Testis (tissue), 5 donors: ENCODE measurements at places on chromosomes 16 and 17.
A peak's percentile ranks its signal among the peaks of the same experiment; 100 is the strongest.

- DNase-seq, result peak; percentile 96
Observed at GRCh38 chr17:48054238-48055185, 6.4 kb downstream of the NFE2L1 start.

- no peak for DNase-seq
Observed at GRCh38 chr16:77322757-77323156, 112.1 kb downstream of the ADAMTS18 start.

- peak; percentile 71 for DNase-seq
Observed at GRCh38 chr16:8892101-8892575, 10.0 kb downstream of the LITAFD start.

GRCh38 chr16:67514382-67514828, 14.2 kb upstream of the RIPOR1 start:
- peak; percentile 94 for DNase-seq

- no peak for DNase-seq
Observed at GRCh38 chr16:72809446-72809845, 238.5 kb downstream of the ZFHX3 start.

DNA sequence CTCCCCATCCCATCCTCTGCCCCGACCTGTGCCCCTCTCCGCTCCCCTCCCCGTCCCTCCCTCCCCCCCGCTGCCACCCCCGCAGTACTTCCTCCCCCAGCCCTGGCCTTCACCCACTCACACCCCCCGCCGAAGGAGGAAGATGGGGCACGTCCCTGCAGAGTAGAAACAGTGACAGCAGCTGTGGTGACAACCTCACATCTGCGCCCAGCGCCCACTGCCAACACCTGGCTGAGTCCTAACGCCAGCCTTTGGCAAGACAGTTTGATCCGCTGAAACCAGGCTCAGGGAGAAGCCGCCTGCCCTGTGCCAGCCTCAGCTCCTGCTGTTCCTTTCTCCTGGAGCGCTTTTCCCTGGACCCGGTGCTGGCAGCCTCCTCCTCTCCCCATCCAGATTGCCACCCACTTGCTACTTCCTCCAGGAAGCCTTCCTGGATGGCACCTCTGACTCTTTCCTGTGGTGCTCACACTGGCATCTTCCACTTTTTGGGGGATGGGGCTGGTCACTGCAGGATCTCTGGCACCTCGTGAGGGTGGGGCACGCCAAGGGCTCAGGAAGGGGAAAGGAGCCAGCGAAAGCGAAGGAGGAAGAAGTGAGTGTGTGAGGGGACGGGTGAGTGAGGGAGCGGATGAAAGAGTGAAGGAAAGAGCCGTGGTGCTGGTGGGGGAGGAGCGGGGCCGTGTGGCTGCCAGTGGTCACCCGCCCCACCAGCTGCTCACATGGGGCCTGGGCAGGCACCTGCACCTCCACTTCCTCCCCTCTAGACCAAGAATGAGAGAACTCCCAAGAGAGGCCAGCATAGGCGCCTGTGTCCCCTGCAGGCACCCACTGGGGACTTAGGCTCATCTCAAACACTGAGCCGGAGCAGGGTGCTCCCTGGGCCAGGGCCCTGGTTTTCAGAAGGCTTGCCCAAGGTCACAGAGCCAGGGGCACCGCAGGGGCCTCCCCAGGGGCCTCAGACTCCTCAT, 27.0 kb downstream of the ZFPM1 start:
- DNase-seq, result peak; percentile 58

DNA sequence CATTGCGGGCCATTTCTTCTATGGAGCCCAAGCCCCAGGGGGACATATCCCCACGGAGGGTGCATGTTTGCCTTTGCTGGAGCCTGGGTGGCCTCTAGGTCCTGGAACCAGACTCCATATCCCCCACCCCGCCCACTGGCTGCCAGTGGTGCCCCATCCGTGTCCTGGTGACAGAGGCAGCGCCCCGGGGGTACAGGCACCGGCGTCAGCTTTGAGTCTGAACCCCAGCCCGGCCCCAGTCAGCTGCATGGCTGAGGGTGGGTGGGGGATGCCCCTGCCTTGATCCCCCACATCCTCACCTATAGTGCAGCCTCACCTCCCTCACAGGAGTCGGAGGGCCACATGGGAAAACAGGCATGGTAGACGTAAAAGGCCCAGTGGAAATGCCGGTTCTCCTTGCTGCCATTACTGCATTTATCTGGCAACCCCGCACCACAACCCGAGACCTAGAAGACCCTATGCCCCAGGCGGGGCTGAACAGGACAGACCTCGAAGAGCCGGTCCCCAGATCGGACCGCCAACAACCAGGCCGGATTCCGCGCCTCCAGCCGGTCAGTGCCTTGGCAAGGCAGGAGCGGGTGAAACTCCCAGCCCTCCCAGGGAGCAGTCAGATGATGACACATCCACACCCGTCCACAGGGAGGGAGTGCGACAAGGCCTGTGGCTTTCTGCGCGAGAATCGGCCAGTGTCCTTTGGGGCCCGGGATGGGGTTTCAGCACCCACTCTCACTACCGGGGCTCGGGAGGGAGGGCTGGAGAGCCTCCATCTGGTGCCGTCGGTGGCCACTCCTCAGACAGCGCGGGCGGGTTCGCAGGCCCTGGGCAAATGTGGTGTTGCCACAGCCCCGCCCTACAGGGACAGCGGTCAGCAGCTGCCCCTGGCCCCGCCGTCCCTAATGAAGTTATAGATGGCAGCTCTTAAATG, 11.9 kb upstream of the SSTR5 start:
- DNase-seq, result no peak

DNA sequence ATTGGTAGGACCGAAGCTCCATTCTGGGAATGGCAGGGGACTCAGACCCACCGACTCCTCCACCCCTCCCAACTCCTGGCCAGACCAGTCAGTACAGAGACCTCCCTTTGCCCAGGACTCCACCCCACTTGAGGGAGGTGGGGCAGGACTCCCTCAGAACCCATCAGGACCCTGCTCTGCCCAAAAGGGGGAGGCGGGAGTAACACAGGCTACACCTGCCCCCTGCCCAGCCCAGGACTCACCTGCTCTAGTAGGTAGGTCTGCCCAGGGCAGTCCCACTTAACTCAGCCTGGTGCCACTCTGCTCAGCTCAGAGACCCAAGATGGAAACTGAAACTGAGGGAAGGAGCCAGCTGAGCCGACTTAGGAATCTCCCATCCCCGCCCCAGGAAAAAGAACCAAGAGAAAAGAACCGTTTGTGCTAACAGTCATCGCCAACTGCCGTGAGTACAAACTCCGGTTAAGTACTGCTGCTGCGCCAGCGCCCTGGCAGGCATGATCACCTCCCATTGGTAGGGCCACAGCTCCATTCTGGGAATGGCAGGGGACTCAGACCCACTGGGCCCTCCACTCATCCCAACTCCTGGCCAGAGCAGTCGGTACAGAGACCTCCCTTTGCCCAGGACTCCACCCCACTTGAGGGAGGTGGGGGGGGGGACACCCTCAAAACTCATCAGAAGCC, 503 bp downstream of the DHX58 start:
- DNase-seq, result peak; percentile 46

DNA sequence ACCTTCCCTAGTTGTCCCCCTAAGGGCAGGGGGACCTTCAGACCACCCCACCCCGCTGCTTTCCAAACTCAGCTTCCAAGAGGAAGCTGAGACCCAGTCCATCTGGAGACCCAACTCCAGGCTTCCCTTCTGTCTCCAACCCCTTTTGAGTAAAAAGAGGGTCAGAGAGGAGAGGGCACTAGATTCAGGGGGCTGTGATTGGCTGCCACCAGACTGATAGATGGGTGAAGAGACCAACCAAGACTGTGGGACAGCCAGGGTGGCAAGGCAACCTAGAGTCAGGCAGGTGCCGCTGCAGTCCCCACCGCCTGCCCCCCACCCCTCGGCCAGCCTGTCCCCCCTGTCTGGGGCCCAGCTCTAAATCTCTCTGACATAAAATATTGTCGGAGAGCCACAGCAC, 92.5 kb downstream of the SDK2 start:
- no peak for DNase-seq

GRCh38 chr16:1745181-1745899, 26.0 kb downstream of the NME3 start:
- no peak for DNase-seq

DNA sequence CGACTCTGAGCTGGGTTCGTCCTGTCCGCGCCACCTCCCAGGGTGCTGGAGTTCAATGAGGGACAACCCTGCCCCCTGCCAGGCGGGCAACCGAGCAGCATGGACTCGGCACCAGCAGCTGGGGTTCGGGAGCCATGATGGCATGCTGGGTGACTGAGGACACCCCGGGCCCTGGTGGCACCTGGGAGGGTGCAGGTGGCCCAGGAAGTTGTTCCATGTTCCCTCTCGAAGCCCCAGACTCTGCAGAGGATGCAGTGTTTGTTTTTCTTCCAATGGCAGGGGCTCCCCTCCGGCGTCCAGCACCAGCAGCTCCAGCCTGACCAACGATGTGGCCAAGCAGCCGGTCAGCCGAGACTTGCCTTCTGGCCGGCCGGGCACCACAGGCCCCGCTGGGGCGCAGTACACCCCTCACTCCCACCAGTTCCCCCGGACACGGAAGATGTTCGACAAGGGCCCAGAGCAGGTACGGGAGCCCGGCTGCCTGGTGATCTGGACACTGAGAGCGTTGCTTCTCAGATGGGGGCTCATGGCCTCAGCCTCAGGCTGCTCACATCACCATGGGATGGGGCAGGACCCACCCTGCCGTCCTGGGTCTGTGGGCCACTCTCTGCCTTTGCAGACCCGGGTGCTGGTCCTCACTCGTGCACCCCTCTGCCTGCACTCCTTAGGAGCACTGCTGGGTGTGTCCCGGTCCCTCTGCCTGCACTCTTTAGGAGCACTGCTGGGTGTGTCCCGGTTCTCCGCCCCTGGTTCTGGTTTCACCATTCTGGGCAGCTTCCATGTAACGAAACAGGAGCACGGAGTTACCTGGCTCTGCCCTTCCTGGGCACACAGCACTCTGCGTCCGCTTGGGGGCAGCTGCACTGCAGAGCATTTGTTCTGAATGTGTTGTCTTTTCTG, 68.2 kb upstream of the CHMP6 start:
- no peak for DNase-seq

DNA sequence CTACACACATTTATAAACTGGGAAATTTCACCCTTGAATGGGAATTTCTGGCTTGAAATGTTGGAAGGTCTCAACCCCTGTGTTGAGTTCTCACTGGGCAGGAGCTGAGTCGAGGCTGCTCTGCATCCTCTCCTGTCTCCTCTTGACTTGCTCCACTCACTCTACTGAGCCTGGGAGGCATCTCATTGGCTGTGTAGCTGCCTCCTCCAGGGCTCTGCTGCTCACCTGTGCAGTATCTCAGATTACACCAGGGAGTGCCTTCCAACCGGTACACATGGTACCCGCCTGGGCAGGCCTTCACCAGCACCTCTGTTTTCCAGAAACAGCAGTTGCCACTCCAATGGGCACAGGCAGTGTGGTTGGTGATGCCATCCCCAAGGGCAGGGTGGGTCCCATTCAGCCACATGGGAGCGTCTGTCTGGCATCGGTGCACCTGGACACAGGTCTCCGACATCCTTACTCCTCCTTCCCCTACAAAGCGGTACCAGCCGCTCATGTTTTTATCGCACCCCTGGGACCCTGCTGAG, 3.7 kb downstream of the GP2 start:
- no peak for DNase-seq

DNA sequence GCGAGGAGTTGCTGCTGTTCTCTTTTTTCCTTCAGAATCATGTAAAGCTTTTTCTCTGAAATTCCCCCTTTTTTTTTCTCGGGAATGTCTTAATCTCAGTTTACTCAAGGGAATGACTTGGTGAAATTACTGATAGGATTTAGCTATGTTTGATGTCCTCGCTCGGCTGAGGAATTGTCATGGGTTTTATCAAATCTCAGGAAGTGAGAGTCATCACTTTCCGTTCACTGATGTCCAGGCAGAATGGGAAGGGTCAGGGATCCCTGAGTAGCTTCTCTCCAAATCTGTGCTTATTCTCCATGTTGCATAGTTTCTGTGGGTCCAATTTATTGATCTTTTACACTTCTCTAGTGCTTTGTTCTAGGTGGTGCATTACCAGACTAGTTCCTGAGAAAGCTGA, 6.3 kb downstream of the IGSF6 start:
- no peak for DNase-seq

- DNase-seq, result no peak
Observed at GRCh38 chr17:48234922-48235321, 127.4 kb downstream of the SNX11 start.

GRCh38 chr16:57730771-57731730, 4.5 kb upstream of the KATNB1 start:
- no peak for DNase-seq

GRCh38 chr17:9628509-9628908, 16.8 kb upstream of the USP43 start:
- no peak for DNase-seq

GRCh38 chr16:67543582-67543981, 15.0 kb downstream of the RIPOR1 start:
- DNase-seq, result no peak

DNA sequence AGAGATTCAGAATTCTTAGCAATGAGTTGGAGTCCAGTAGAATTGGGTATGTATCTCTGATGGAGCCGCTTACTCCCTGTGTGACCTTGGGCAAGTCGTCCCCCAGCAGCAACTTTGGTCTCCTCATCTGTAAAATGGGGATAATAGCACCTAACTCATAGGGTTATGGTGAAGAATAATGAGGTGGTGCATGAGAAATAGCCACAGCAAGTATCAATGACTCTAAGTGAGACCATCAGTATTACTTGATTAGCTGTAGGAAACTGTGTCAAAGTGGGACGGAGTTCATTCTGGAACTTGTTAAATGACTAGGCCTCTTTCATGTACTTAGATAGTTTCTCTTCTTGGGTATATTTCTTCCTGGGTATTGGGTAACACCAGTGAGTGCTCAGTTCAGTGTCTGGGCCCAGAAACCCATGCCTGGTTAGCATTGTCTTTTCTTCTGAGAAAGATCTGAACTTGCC, 6.4 kb downstream of the PRKCB start:
- no peak for DNase-seq

DNA sequence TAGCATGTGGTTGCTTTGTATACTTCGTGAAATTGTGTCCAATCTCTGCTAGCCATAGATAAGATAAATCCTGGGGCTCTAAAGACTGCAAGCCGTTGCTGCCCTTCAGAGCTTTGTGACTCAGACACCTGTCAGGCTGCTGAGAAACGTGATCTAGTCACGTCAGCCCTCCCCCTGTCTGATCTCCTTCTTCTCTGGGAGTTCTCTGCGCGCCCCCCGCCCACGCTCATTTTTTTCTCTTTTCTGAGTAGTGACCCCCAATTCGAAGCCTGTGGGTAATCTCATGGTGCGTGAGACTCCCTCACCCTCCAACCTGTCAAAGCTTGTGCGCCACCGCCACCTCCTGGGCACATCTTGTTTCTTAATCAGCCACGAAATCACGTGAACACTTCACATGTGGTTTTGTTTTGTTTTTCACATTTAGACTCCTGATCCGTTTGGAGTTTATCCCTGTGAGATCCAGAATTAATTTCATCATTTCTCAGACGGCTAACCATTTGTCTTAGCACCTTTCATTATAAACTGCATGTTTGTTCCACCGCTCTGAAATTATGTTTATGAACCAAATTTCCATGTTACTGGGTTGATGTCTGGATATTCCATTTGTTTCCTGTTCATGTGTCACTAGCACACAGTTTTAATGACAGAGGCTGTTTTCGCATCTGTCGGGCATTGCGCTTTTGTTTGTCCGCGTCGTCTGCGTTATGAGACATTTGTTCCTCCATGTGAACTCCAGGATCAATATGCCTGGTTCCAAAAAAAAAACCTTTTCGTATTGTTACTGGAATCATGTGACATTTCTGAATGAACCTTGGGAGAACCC, 977 bp upstream of the ZNF778 start:
- DNase-seq, result peak; percentile 89

- peak; percentile 91 for DNase-seq
Observed at GRCh38 chr16:86566601-86566965, at the start of gene FOXC2. Gene FOXC2 (plus strand): TSS chr16:86566829. CDS start chr16:86567336, 507 bp downstream.
